ENCODE measurements at places on chromosomes 6 and 20. TPM values are rescaled to one million over a fixed set of nuclear protein-coding genes. Genes with fewer than 3 reads are reported as not detected.

Gene CEP85L
- total RNA-seq = 11.6 TPM

Gene C20orf141
- total RNA-seq = 0.84 TPM

Gene DEK
- total RNA-seq = 54.3 TPM

Gene PLA2G7
- 8.1 TPM for total RNA-seq

Gene TRIM10
- total RNA-seq = not detected

Gene CEBPB
- total RNA-seq = 434 TPM

Gene C20orf144
- total RNA-seq = not detected

Gene SLC22A7
- not detected for total RNA-seq

Gene CFB
- total RNA-seq = 38.0 TPM

Gene MAPK13
- 12.2 TPM for total RNA-seq

Gene IL20RA
- 0.93 TPM for total RNA-seq

Gene PLTP
- 373 TPM for total RNA-seq

Gene PMEPA1
- 90.0 TPM for total RNA-seq

Gene XKR7
- not detected for total RNA-seq

Gene EPHA7
- total RNA-seq = 0.10 TPM

Gene BTBD3
- total RNA-seq = 20.7 TPM

Gene IP6K3
- 0.13 TPM for total RNA-seq

Gene TGM3
- total RNA-seq = not detected

Gene TNFRSF21
- 55.7 TPM for total RNA-seq

Gene ARMH2
- total RNA-seq = not detected

Gene FAM50B
- total RNA-seq = 6.1 TPM

Gene HRH3
- total RNA-seq = not detected

Gene PTPRA
- total RNA-seq = 65.2 TPM

Gene ADGRF5
- 71.1 TPM for total RNA-seq

Gene ANKRD6
- 7.1 TPM for total RNA-seq

Gene RTN4IP1
- total RNA-seq = 4.8 TPM

Gene QKI
- 267 TPM for total RNA-seq

Gene ANKRD66
- total RNA-seq = not detected

Gene LAMA2
- total RNA-seq = 82.9 TPM

Gene SEL1L2
- total RNA-seq = not detected

Gene TRIM31
- total RNA-seq = not detected

Gene MLN
- not detected for total RNA-seq

Gene GTSF1L
- total RNA-seq = not detected

Gene BEND6
- total RNA-seq = 0.90 TPM

Gene UBD
- total RNA-seq = not detected

All from mesenteric fat pad (tissue), 1 donor.